ENCODE measurements at places on chromosomes 2 and 18.

- no peak for DNase-seq
Measured at GRCh38 chr2:96154506-96155380, 9.5 kb upstream of the DUSP2 start.

GRCh38 chr18:36934884-36935283 lies 106.0 kb downstream of the KIAA1328 start:
- no peak for DNase-seq

- no peak for DNase-seq
Measured at GRCh38 chr2:7904319-7904718, 777.5 kb upstream of the ID2 start.

DNA sequence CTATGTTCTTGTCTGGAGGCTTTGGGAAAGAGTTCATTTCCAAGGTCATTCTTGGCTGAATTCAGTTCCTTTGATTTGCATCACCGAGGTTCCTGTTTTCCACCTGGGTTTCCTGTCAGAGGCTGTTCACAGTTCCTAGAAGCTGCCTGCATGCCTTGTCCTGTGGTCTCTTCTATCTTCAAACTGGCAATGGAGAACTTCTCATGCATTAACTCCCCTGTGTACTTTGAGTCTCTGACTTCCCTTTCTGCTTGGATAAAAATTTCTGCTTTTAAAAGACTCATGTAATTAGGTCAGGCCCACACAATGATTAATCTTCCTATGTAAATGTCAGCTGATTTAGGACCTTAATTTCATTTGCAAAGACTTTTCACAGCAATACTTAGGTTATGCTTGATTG lies 499.3 kb upstream of the FANCL start:
- no peak for DNase-seq

- no peak for DNase-seq
Measured at GRCh38 chr2:854460-854859, 96.2 kb upstream of the SNTG2 start.

- no peak for DNase-seq
Measured at GRCh38 chr18:37156330-37156942, 327.5 kb downstream of the KIAA1328 start.

DNA sequence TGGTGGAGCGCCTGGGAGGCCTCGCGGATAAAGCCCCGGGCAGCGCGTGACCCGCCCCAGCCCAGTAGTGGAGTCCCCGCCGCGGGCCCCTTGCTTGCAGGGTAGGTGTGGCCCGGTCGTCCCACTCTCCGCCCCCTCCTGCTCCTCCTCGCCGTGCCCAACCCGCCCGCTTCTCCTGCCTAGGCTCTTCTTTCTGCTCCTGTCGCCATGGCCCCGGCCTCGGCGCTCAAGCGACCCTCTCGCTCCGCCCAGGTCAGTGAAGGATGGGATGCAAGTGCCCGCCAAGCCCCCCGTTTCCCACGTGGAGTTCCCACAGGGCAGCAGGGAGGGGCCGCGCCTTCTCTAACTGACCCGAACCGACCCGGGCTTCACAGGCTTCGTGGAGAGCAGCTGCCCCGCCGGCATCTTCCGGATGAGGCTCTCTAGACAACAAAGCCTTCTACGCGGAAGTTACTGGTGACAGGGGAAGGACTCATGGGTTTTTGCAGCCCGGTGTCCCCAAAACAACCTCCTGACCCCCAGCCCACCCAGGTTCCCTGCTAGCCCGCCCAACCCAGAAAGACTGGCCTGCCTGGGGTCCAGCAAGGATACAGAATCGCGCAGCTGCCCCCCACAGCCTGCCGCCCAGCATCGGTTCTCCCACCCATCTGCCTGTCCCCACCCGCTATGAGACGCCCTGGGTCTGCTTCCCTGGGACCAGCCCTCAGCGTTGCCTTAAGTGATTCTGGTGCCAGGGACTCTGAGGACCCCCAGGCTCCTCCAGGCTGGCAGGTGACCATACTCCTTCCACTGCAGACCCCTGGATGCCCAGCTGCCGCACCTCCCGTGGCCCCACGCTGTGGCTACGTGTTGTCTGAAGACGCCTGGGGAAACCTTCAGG lies 32.8 kb downstream of the TTC32 start:
- peak; percentile 50 for DNase-seq

GRCh38 chr18:54220406-54220805 lies 4.1 kb downstream of the MBD2 start:
- DNase-seq = no peak

GRCh38 chr18:24112874-24113615 lies 25.8 kb upstream of the CABYR start:
- DNase-seq = no peak

GRCh38 chr18:75360215-75360614 lies 67.3 kb downstream of the SMIM21 start:
- DNase-seq = no peak

GRCh38 chr2:231185886-231186285 lies 12.5 kb upstream of the ARMC9 start:
- DNase-seq = no peak
